ENCODE measurements at places on chromosomes 2 and 18. TPM values are rescaled to one million over a fixed set of nuclear protein-coding genes. Genes with fewer than 3 reads are reported as not detected.

GRCh38 chr2:27471961-27472360 lies 17.6 kb downstream of the IFT172 start:
- no peak for DNase-seq

DNA sequence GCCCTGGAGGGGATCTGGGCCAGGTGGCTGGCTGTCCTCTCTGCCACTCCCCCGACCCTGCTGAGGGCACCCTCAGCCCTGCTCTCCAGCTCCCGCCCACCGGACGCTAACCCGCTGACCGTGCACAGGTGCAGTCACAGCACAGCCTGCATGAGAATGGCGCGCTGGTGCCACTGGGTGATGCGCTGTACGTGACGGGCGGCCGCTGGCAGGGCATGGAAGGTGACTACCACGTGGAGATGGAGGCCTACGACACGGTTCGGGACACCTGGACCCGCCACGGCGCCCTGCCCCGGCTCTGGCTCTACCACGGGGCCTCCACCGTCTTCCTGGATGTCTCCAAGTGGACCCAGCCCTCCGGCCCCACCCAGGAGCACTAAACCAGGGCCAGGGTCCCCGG lies 8.1 kb upstream of the ERFE start:
- DNase-seq: no peak

DNA sequence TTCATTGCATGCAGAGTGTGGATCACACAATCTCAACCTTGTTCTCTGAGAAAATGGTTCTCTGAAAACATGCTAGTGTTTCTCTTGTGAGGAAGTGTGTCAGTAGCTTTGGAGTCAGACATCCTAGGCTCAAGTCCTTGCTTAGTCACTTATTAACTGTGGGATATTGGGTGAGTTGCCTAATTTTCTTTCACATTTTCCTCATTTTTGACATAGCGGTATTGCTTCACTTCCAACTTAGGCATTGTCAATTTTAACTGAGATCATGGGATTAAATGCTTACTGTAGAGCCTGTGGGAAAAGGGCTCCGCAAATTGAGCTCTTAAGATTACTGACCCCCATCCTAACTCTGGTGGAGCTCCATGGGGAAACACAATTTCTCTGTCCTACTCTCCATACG lies 622.2 kb downstream of the CNTNAP5 start:
- DNase-seq: no peak

GRCh38 chr2:144595686-144596072 lies 75.8 kb upstream of the ZEB2 start:
- no peak for DNase-seq

- no peak for DNase-seq
Observed at GRCh38 chr2:42558827-42559226, 9.6 kb upstream of the MTA3 start.

- DNase-seq: no peak
Observed at GRCh38 chr2:198664321-198664720, 793.4 kb downstream of the SATB2 start.

DNA sequence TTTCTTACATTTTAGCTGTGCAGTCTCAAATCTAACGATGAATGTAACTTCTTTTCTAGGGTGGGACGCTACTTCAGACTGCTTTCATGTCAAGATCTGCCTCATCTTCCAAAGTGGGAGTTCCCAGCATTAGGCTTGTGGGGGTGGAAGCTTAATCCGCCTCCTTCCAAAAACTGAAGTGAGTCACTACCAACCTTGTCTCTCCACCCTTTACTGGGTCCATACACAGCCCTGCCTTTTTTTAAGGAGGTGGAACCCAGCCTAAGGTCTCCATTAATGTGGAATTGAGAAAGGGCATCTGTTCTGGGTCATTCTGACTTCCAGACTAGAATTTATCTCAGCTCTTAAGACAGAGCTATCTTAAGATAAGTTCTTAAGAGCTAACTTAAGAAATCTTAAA lies 42.0 kb upstream of the NFE2L2 start:
- no peak for DNase-seq

DNA sequence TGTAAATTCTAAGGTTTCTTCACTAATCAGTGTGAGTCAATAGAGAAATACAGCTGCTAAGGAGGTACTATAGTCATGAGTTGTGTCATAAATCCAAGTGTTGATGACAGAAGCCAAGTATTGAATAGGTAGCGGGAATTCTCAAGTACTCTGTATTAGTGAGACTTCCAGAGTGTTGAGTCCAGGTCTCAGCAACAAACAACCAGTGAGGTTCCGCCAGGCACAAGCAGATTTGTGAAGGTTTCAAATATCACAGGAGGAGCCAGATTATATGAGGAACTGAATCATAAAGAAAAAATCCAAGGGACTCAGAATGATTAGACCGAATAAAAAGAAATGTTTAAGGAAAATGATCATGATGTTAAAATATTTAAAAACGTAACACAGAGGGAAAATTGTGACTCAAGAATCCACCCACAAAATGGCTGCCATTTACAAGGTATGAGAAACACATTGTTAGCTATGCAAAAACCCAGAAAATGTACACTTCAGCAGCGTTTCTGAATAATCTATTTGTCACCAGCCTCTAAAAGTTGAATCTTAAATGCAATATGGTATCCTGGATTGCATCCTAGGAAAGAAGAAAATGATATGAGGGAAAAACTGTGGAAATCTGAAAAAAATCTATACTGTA lies 27.3 kb upstream of the EVA1A start:
- DNase-seq: no peak

DNA sequence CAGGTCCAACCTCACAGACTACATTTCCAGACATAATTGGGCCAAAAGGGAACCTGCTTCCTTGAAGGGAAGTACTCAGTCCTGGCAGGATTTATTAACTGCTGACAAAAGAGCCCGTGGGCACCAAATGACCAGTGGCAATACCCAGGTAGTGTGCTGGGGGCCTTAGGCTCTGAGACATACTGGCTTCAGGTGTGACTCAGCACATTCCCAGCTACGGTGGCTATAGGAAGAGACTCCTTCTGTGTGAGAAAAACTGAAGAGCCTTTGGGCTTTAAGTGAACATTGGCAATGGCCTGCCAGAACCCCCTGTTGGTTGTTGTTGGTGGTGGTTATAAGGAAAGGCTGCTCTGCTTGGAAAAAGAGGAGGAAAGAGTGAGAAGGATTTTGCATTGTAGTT lies 401.8 kb downstream of the KCNJ3 start:
- DNase-seq: no peak

GRCh38 chr2:108594982-108595464 lies 60.8 kb downstream of the LIMS1 start:
- DNase-seq: no peak

DNA sequence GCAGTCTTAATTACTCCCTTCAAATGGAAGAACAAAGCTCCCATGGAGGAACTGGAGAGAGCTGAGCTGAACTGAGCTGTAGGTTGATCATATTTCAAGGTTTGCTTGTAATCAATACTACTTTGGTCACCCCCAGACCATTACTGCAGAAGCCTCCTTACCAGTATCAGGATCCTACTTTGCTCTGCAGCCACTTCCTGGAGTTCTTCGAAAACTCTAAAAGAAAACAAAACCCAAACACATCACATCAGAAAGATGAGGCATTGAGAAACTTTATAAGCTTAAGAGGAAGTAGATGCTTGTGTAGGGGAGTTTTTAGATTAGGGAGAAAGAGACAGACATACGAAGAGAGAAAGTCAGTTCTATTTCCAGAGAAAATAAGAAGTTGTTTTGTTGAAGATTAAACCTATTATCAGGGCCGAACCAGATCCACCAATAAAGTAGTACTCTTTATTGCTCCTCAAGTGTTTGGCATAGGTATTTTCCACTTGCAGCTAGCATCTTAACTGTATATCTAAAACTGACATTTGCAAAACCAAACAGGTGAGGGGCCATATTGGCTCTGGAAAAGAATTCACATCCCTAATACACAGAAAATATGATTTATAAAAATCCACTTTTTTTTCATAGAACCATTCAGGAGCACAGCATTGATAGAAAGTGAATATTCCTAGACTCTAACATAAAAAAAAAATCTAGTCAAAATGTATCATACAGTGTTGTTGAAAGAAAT lies 166.9 kb upstream of the KLF7 start:
- DNase-seq: no peak

GRCh38 chr2:173159791-173160463 lies 84.3 kb downstream of the MAP3K20 start:
- DNase-seq: peak; percentile 65

DNA sequence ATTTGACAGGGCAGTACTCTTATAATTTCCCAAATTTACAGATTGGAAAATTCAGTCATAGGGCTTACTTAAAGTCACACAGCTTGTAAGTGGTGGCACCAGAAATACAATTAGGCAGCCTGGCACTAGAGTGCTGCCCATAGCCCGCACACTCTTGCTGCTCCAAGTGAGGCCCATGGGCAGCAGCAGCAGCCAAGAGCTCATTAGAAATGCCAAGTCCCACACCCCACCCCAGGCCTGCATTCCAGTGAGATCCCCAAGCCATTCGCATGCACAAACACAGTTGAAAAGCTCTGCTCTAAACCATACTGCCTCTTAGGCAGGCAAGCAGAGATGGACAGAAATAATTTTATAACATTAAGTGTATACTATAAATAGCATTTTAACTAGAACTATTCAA lies 379.3 kb upstream of the PKDCC start:
- DNase-seq: no peak

GRCh38 chr18:39058386-39059000 lies 1492.9 kb upstream of the CELF4 start:
- no peak for DNase-seq

GRCh38 chr2:108805782-108806181 lies 19.2 kb downstream of the CCDC138 start:
- no peak for DNase-seq

DNA sequence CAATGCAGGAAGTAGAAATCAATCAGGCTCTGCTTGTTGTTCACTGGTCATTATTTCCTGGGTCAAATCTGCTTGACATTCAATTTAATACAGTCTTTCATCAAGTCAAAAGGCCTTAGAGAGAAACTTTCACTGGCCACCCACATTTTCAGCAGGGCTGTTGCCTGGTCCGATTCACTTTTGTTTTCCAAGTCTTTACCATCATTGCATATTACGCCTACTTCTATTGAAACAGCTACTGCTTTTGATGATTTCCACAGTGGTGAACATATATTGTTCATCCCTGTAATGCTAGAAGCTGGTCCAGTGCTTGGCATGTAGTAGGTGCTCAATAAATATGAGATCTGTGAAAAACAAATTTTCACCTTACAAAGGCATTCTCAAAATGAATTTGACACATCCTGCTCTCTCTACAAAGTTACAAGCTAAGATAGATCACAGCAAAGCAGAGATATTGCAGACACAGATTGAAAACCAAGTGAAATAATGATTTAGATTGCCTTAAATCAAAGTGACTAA lies 600.1 kb downstream of the ARHGAP15 start:
- no peak for DNase-seq

DNA sequence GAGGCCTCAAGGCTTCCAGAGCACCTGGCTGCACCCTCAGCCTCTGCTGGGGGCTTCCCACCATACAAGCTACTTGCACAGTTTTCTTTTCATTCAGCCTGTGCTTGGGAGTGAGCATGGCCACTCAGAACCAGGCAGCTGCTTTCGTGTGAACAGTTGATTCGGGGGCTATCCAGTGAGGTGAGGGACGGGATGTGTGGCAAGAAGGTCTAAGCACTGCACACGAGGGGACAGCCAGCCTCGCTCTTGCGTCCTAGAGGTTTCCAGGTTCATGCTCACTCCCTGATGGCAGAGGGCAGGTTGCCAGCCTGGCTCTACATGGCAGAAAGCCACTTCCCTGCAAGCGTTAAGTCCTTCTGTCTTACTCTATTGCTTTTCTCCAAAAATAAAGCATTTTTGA lies 146.2 kb downstream of the MBP start:
- DNase-seq: peak; percentile 2

DNA sequence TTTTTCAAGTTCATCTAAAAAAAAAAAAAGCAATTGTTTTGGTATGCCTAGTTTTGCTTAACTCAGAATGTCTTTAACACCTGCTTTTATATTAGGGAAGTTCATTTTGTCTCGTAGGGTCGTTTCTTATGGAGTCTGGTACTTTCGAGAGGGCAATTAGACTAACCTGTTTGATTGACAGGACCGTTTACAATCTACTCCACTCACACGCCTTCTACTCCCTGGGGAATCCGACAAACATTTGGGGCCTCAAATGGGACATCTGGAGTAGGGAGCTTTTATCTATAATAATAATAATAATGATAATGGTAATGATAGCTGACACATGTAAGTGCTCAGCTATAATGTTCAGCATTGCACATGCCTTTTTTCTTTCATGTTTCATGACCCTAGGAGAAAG lies 261.6 kb upstream of the RASGRP3 start:
- no peak for DNase-seq

GRCh38 chr2:188459061-188459460 lies 167.4 kb downstream of the GULP1 start:
- DNase-seq: no peak

GRCh38 chr2:217192366-217192765 lies 332.5 kb upstream of the TNP1 start:
- no peak for DNase-seq

- DNase-seq: no peak
Observed at GRCh38 chr2:16525265-16525887, 140.3 kb downstream of the CYRIA start.

DNA sequence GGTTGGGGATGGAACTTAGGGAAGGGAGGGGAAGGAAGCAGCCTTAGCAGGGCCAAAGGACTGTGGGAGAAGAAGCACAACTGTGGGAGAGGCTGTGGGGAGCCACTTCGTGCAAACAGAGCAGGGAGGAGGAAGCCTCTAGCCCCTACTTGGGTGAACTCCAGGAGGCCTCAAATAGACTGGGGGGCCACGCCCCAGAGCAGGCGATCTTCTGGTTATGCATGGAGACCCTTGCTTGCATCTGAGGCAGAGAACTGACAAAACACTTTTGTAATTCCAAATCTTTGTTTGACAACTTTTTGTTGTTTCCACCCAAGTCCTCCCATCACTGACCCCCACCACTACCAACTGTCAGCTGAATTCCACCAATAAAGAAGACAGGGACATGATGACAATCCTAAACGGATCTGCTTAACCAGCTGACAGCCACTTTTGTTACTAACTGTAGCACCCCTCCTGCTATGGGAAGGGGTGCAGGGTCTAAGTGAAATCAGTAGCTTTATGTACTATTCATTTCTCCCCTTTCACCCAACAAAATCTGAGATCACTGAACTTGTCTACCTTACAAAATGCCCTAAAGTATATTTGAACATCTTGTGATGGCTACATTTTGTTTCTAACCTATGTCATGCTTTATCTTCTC lies 80.5 kb upstream of the CPO start:
- DNase-seq: no peak

DNA sequence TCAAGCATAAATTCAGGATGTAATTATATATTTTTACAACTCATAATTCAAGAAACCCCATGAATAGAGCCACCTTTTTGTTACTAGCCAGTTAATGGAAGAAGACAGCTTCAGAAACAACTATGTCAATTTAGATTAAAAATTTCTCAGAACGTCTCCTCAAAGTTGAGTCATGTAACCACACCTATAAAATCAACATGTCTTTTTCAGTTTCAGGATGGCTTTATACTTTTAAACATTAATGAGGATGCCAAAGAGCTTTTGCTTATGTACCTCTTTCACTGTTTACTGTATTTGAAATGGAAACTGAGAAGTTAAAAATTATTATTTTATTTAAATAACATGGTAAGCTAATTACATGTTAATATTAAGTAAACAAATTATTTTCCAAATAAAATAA lies 280.1 kb downstream of the PTH2R start:
- DNase-seq: no peak

GRCh38 chr2:203619267-203619878 lies 84.3 kb upstream of the RAPH1 start:
- no peak for DNase-seq

Gene EFEMP1
- 28.2 TPM for total RNA-seq

Gene OST4
- total RNA-seq: 457 TPM

Gene CDH20
- not detected for total RNA-seq

Gene REG1B
- total RNA-seq: 0.41 TPM

Gene AFG3L2
- total RNA-seq: 158 TPM

Gene RAX
- total RNA-seq: not detected

Gene RGPD4
- not detected for total RNA-seq

Gene COL4A3
- 2.6 TPM for total RNA-seq
